RPMI8226 (cell line): ENCODE measurements at places on chromosomes 2 and 18.

DNA sequence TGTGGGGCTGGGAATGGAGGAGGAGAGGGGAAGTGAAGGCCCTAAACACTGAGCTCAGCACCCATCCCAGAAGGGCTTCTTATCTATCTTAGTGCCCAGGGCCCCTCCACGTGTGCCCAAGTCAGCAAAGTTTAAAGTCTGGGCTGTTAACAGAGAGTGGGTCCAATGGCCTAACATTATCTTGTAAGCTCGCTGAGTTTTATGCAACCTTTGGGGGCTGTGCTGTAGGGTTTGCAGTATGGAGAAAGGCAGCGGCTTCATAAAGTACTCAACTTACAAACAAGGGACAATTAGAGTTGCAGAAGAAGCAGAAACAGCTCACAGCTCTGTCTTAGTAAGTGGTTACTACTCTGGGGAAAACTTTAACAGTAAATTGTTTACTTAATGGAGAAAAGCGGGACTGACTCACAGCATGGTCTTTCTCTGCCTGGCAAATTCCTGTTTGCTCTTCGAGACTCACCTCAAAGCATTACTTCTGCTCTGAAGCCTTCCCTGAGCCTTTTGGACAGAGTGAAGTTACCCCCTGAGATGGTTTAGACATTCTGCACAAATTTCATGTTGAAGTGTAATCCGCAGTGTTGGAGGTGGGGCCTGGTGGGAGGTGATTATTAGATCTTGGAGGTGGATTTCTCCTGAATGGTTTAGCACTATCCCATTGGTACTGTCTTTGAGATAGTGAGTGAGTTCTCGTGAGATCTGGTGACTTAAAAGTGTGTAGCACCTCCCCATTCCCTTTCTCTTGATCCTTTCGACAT lies 9.0 kb downstream of the ENOSF1 start:
- no peak for DNase-seq

DNA sequence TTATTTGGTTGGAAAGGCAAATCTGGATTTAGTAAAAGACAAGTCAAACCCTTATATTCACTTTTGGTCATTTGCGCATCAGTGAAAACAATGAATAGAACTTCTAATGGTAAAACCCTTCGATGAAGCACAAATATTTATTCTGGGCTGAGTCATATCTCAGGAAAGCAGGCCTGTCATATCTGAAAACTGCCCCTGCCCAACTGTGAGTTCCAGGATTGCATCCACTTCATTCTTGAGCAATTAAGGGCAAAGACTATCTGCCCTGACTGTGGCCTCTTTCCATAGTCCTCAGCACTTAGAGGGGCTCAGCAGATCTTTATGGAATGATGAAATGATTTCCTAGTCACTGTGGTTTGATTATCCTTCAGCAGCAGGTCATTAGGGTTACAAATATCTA lies 795.2 kb upstream of the ID2 start:
- no peak for DNase-seq

GRCh38 chr2:140424471-140424870 lies 1644.3 kb upstream of the NXPH2 start:
- no peak for DNase-seq

DNA sequence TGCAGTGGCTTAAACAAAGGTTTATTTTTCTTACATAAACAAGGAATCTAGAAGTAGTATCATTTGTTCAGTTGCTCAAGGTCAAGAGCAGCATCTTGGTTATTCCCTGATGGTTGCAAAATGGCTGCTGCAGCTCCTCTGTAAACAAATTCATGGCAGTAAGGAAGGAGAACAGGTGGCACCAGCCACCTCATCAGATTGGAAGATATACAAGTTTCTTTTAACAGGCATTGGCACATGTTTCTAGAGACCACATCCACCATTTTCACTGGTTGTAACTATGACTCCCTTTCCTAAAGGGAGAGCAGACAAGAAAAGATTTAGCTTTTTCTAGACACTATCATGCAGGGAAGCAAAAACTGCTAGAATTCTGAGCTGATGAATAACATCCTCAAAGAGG lies 46.3 kb downstream of the PKDCC start:
- no peak for DNase-seq

GRCh38 chr18:70234667-70235459 lies 29.4 kb upstream of the RTTN start:
- no peak for DNase-seq

- peak; percentile 63 for DNase-seq
Measured at GRCh38 chr18:6885992-6886796, 156.7 kb downstream of the ARHGAP28 start.

- DNase-seq = no peak
Measured at GRCh38 chr2:132984731-132985130, 314.7 kb upstream of the LYPD1 start.

GRCh38 chr2:189412330-189412953 lies 28.8 kb upstream of the WDR75 start:
- peak; percentile 42 for DNase-seq

- DNase-seq = no peak
Measured at GRCh38 chr2:57080035-57080434, 896.2 kb downstream of the CCDC85A start.

DNA sequence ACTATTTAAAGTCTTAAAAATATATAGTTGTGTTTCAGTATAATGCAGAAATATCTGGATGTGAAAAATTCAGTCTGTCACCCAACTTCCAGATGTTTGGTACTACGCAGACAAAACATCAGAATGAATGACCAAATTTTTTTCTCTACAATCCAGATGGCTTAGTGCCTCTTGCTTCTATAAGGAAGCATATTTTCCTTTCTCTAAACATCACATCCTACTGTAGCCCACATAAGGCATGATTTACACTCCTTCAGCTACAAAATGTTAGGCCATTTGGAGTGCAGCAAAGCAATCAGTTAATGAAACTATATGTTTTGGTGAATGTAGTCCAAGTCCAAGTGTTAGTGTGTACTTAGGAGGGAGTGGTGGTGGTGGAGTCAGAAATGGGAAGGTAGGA lies 162.9 kb upstream of the SIX2 start:
- no peak for DNase-seq

DNA sequence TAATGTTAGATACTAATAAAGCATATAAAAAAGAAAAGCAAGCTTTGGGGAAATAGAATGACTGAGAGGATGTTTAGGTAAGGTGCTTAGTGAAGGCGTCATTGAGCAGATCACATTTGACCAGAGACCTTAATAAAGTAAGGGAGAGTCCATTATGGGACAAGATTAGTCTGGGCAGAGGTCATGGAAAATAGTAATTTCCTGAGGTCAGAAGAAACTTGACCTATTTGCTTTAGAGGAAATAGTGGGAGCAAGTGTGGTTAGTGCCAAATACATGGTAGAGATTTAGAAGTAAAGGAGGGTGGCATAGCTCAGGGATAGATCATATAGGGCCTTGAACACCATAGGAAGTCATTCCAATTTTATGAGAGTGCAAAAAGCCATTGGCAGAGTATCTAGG lies 24.5 kb upstream of the SLC8A1 start:
- DNase-seq = no peak

- DNase-seq = peak; percentile 63
Measured at GRCh38 chr2:182666674-182667314, 49.3 kb upstream of the DNAJC10 start.

- DNase-seq = no peak
Measured at GRCh38 chr2:205696331-205696926, 14.1 kb downstream of the NRP2 start.

GRCh38 chr2:138503652-138504051 lies 2.1 kb downstream of the SPOPL start:
- DNase-seq = peak; percentile 5

DNA sequence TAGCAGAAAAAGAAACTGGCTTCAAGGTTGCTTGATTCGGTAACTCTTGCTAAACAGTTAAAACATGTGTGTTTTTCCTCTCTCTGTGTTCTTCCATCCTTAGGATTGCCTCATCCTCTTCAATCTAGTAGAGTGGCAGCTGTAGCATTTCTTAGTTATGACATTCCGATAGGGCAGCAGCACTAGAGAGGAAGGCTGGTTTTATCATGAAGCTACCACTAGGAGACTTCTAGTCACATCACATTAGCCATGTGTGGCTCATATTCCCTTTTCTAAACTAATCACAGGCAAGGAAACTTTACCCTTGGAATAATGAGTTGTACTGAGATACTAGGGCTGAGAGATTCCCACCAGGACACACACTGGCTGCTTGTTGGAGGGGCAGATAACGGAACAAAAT lies 187.6 kb downstream of the DOK6 start:
- no peak for DNase-seq

DNA sequence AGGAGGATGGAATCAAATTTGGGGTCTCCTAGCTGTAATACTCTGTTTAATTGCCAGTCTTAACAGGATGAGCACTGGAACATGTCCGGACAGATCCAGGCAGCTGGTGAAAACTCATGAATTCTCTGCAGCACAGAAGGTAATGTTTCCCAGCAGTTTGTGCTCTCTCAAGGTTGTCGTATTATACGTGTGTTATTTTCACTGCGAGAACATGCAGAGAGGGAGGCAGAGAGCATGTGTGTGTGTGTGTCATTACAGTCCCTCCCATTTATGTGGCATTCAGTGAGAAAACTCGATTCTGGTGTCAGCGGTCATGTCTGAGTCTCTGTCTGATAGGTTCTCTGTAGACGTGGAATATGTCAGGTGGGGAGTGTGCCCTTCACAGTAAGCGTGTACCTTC lies 150.2 kb upstream of the POU3F3 start:
- DNase-seq = no peak

- DNase-seq = no peak
Measured at GRCh38 chr2:130837175-130837810, 579 bp downstream of the ARHGEF4 start.

DNA sequence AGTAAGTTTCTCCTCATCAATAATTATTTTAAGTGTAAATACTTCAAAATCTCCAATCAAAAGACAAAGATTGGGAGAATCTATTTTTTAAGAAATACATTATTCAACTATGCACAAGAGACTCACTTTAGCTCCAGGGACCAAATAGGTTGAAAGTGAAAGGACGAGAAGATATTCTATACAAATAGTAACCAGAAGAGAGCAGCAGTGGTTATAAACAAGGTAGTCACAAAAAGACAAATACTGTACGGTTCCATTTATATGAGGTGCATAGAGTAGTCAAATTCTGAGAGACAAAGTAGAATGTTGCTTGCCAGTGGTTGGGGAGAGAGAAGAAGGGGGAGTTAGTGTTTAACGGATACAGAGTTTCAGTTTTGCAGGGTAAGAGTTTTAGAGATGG lies 69.8 kb downstream of the POU3F3 start:
- no peak for DNase-seq

DNA sequence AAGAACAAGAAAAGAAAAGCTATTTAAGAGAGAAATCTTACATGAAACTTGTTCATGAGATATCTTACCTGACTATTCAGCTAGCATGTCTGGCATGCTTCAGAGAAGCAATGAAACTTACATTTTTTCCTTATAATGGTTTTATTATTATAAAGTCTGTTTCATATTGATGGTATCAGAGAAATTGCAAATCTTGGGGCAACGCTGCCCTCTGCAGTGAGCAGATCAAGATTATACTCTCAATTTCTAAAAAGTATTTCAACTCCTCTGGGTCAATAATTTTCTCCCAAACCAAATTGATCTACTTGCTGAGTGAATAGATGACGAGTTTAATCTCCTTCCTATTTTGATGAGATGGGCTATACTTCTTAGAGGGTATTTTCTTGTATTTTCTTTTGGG lies 235.6 kb downstream of the NUP35 start:
- DNase-seq = no peak

GRCh38 chr2:40126006-40126405 lies 325.9 kb downstream of the SLC8A1 start:
- no peak for DNase-seq

- DNase-seq = no peak
Measured at GRCh38 chr2:237547841-237548416, 18.4 kb upstream of the PRLH start.

DNA sequence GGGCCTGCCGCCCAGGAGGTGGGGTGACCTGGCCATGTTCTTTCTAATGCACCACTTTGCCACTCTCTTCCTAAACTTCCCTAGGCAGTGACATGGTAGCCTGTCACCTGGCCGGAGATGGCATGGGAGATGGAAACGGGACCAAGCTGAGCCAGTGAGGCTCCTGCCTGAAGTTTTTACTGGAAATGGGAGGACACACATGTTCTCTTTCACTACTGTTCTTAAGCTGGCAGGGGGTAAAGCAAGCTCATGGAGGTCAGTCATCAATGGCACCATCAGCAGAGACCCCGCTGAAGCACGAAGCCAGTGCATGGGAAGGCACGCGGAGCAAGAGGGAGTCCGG lies 50.7 kb downstream of the ATIC start:
- no peak for DNase-seq

- no peak for DNase-seq
Measured at GRCh38 chr2:9748577-9748976, 94.7 kb upstream of the TAF1B start.

DNA sequence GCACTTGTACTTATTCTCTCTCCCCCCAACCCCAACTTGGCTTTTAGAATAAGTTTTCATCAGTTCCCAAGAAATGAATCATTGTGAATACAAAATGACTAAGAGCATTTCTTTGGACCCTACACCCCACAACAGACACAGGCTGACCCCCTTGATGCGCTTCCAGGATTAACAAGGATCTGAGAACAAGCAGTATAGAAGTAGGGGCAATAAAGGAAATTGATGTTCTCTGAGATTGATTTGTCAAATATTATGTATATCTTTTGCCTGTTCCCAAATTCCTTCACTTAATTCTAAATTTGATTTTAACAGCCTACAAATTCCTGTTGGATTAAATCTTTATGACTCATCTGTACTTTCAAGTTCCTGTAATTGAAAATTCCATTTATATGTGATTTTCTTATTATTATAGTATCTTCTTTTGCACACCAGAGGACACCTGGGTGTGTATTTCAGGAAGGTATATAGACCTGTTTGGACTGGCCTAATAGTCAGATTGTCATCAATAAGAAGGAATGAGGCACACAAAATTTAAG lies 10.2 kb upstream of the PTPN4 start:
- DNase-seq = no peak

DNA sequence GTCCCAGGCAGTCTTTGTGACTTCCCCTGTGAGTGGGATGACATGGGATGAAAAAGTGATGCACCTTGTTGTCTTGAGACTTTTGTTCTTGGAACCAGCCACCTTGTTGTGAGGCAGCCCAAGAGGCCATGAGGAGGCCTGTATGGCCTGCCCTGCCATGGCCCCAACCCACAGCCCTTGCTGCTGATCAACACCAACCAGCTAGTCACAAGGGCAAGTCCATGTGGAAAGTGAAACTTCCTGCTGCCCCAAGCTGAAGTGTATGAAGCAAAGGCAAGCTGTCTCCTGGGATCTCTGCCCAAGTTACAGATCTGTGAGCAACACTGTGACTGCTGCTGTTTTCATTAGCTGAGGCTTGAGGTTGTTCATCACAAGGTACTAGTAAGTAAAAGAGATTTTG lies 21.6 kb downstream of the TMEM18 start:
- no peak for DNase-seq
